ENCODE measurements at places on chromosomes 13 and 19.

- no peak for DNase-seq
These were observed 7.0 kb downstream of the KLK2 start for GRCh38 chr19:50880241-50880640.

GRCh38 chr13:47997384-47997783, 3.7 kb downstream of the SUCLA2 start:
- no peak for DNase-seq

DNA sequence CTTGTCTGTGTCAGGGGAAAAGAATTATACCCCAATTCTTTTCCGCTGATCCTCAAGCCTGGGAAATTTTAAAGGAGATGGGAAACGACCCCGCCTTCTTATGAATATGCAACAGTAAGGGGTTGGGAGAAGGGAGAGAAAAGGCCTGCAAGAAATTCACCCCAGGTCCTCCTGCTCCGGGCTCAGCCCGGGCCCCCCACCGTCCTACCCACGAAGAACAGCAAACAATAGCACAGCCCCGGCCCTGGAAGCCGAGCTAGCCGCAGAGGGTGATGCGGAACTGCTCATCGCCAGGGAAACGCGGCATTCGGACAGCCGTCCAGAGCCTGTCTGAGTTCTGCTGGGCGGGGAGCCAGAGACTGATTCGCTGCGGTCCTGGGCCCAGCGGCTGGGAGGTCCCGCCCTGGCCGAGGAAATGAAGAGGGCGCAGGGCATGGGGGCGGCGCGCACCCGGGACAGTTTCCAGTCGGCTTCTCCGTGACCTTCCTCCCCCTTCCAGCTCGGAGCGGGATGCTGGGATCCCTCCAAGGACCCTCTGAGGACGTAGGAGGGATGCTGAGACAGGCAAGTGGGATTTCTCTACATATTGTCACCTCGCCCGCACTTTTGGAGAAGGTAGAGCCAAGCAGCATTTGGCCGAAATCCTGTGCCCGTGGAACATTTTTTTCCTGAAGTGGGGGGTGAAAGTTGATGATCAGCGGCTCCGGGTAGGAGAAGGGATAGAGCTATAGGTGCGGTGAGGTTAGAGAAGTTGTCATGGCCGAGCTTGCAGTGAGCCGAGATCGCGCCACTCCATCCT, 82.3 kb upstream of the C1QTNF9B start:
- DNase-seq, result peak; percentile 65

GRCh38 chr13:82634946-82635345, 1247.3 kb downstream of the SLITRK1 start:
- DNase-seq, result peak; percentile 35
